OCI-M1 (cell line): ENCODE measurements at places on chromosomes 2 and 18.

DNA sequence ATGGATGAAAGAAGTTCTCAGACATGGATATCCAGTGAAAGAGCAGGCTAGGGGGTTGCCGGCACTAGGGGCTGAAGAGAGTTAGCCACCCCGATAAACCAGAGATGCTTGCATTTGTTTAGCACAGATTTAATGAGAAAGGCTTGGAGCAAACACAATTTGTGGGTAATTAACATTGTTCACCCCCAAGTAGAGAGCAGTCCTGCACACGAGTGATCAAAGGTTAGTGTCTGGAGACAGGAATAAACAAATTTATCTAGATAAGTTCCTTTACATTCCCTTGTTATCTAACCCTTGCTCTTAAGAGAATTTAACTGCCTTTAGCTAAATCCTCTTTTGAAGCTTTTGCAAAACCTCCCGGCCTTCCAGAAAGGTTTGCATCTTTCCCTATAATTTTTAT, 23.9 kb downstream of the HTR2B start:
- DNase-seq = no peak

- peak; percentile 37 for DNase-seq
These were observed 36.7 kb downstream of the DYNC1I2 start for GRCh38 chr2:171723716-171724683.

DNA sequence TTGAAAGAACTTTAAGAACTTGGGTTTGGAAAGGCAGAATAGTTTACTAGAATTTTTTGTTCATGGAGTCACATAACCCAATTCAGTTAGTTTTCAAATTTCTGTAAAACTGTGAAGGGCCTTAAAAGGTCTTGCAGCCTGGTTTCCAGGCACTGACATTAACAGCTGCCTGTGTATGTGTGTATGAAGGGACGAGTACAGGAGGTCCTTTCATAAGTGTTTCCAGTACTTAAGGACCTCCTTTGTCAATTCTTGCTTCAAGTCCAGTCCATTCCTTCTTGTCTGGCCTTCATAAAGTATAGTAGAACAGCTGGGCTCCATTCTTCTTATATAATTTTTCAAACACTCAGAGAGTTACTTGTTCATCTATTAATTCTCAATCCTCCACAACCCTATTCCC, 136.5 kb downstream of the NR4A2 start:
- DNase-seq = no peak

DNA sequence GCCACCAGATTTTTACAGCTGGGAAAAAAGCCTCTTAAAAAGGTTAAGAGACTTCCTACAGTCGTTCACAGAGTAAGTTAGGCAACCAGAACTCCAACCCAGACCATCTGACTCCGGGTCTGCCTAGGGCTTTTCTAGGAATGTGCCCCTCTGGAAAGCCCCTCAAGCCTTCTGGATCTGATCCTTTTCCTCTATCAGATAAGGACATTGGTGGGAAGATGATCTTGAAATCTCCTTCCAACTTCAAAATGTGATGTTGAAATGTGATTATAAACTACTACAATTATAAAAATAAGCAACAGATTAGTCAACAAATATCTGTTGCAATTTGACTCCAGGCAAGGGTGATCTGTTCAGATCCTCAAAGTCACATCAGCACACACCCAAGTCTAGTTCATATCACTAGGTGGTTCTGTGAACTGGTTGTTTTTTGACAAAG, 270.4 kb downstream of the ARHGAP15 start:
- no peak for DNase-seq

DNA sequence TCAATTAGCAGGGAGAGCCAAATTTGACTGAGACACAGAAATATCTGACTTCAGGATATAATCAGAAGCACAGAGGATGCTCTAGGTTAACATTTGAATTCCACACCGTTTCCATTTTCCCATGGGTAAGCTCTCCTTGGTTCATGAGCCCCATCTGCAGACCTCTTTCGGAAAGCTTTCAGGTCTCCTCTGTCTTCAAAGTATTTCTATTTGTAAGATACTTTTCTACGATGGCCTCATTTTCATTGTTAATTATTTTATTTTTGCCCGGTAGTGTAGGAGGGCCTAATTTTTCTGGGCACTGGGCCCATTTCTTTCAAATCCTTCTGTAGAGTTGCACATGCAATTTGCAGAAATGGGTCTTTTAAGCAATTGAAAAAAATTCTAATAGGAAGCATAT, 53.8 kb downstream of the LRPPRC start:
- no peak for DNase-seq

- peak; percentile 8 for DNase-seq
These were observed 39.2 kb downstream of the GNAL start for GRCh38 chr18:11728249-11728648.

- DNase-seq = peak; percentile 40
These were observed 348.7 kb upstream of the GALNT5 start for GRCh38 chr2:156908825-156909224.

DNA sequence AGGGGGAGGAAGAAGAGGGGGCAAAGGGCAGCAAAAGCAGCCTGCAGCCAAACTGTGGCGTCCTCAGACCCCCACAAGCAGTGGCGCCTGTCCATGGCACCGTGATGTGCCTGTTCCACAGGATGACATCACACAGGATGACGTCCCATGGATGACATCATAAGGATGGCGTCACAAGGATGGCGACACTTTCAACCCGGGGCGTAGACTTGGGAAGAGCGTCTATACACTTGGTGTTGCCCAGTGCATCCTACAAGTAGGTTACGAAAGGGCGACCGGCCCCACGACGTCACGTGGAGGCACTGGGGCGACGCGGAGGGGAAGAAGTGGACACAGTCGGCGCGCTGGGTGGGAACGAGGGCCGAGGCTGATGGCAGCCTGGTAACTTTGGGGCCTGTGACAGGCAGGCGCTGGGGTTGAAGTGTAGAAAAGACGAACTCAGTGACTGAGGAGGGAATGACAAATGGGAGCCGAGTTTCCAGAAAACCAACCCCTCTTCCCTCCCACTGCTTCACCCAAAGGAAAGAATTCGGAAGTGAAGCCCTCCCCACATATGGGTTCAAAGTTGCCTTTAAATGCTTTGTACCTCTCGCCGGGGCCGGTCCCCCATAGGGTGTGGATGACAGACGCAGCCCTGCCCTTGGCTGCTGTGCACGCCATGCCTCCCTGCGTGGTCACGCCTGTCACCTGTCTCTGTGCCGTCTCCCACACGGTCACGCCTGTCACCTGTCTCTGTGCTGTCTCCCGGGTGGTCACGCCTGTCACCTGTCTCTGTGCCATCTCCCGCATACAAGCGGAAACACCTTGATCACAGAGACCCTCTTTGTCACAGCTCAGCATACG, 13.4 kb upstream of the KCNG2 start:
- no peak for DNase-seq

DNA sequence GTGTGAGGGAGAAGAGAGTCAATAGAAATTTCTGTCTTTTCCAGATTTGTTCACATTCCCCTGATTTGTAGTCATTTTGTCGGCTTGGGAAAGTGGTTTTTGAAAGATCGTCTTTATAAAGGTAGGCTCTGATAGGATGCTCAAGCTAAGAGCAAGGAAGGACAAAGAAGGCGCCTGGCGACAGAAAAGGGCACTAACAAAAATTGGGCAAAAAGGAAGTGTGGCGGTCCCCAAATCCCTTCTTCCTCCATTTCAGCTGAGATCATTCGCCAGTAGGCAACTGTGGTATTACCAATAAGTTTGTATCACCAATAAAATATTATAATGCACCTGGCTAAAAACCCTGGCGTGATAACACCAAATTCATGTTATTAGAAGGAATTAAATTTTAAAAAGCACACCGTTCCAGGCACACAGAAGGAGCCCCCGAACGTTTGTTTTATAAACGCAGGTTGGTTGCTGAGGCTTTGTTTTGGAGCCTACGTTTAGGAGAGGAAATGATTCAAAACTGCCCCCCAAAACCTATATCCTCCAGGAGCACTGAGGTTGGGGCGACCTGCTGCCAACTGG, 756 bp upstream of the PTPN4 start:
- no peak for DNase-seq
